Globus pallidus (tissue), 1 donor: ENCODE measurements at places on chromosomes 16 and 17.
A peak's percentile ranks its signal among the peaks of the same experiment; 100 is the strongest.

- no peak for DNase-seq
Observed at GRCh38 chr16:56408379-56409098, 16.8 kb downstream of the AMFR start.

GRCh38 chr17:79628861-79629547 is 18.2 kb upstream of the RBFOX3 start:
- no peak for DNase-seq

DNA sequence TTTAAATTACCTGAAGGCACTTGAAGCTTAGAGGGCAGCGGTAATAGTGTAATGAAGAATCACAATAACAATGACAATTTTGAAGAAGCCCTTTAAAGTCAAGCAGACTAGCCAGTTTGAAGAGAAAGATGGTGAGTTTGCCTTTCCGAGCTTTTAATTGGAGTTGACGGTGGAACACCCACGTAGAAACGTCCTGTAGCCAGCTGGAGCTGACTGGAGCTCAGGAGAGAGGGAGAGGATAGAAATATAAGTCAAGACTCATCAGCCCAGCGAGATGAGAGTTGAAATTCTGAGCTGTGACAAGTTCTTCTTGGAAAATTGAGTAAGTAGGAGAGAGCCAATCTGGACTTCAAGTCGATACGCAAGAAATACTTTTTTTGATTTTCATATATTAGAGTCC is 91.7 kb upstream of the CACNG3 start:
- no peak for DNase-seq

GRCh38 chr17:76274112-76274956 is 9.2 kb downstream of the UBALD2 start:
- no peak for DNase-seq

DNA sequence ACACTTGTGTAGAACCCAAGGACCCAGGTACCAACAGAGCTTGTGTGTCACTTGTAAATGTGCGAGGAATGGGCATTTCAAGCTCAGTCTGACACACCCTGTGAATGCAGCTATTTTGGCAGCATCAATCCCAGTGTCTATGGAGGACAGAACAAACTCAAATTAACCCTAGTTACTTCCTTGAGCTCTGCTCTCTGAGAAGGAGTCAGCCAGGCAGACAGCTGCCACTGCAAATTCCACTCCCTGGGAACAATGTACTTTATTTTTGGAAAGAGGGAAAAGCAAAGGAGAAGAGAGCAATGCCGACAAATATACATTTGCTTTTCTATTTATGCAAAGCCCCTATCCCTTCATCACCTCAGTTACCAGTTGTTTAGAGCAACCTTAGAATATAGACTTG is 48.4 kb upstream of the NOG start:
- no peak for DNase-seq

GRCh38 chr17:14756479-14756878 is 455.6 kb downstream of the HS3ST3B1 start:
- DNase-seq: no peak

- DNase-seq: no peak
Observed at GRCh38 chr17:78993241-78993956, 13.7 kb upstream of the LGALS3BP start.

GRCh38 chr16:51072591-51072990 is 78.5 kb downstream of the SALL1 start:
- DNase-seq: no peak

- no peak for DNase-seq
Observed at GRCh38 chr16:87192452-87193073, 124.6 kb downstream of the C16orf95 start.

DNA sequence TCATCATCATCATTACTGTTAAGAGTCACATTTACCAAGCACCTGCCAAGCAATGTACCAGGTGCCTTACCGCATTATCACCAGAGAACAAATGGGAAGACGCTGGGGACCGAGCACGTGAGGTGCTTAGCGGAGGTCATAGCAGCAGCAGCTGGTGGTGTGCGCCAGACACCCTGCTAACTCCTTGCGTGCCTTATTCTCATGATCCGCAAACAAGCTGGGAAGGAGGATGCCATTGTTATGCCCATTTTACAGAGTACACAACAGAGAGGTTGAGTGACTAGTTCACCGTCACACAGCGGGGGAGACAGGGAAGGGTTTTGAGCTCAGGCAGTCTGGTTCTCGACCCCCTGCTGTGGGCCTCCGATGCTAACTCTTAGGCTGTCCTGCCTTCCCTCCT is 7.3 kb downstream of the ATP2A3 start:
- no peak for DNase-seq

GRCh38 chr17:19238167-19238505 is 970 bp downstream of the EPN2 start:
- DNase-seq: no peak

DNA sequence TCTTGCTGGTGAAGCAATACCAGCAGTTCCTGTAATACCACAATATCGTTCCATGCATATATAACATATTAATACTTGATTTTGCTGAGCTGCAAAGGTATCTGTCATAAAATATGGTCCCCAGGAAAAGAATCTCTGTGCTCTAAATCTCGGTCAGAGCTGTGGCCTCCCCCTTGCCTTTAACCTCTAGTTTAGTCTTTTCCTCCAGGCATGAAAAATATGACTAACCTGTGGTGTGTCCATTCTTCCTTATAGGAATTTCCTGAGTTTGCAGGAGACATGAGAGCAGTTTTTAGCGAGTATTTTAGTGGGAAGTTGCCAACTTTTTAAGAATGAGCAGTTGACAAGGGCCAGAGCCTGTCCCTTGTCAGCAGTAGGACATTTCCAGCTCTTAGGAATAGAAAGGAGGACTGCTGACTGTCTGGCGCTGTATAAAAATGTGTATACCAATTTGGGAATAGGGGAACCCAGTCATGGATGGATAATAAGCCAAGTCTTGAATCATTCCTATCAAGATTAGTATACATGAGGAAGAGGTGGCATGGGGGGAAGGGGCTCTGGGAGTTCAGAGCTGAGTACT is 8.7 kb downstream of the ATXN1L start:
- DNase-seq: no peak

- DNase-seq: no peak
Observed at GRCh38 chr17:36939052-36939801, 2.0 kb downstream of the LHX1 start.

GRCh38 chr17:77281122-77281903 is 140.5 kb downstream of the SEC14L1 start:
- DNase-seq: no peak

DNA sequence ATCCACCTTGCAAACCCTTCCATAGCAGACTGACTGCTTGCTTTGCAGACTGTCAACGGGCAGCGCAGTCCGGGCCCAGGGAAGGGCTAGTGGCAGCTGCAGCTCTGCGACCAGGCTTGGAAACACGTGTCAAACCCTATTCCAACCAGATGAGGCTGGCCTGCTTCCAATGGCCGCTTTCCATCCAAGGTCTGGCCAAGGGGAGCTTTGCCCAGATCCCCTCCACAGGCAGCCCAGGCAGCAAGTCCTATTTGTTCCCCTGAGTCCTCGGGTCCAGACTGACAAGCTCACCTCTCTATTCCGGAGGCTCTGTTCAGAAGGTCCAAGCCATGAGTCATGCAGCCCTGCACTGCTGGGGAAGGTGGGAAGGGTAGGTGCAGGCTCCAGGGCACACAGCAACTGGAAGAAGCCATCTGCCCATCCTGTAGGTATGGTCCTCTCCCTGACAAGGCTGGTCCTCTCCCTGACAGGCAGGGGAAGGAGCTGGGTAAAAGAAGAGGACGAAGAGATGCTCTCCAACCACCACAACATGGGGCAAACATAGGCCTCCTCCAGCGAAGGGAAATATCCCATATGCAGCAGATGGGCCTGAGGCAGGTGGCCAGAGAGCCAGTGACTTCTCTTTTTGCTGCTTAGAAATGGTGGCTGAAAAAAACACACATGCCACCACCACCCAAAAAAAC is 22.6 kb upstream of the AXIN2 start:
- DNase-seq: peak; percentile 24

GRCh38 chr16:87713451-87714229 is 52.1 kb downstream of the KLHDC4 start:
- no peak for DNase-seq

- no peak for DNase-seq
Observed at GRCh38 chr17:57924677-57925076, 30.5 kb downstream of the CUEDC1 start.

DNA sequence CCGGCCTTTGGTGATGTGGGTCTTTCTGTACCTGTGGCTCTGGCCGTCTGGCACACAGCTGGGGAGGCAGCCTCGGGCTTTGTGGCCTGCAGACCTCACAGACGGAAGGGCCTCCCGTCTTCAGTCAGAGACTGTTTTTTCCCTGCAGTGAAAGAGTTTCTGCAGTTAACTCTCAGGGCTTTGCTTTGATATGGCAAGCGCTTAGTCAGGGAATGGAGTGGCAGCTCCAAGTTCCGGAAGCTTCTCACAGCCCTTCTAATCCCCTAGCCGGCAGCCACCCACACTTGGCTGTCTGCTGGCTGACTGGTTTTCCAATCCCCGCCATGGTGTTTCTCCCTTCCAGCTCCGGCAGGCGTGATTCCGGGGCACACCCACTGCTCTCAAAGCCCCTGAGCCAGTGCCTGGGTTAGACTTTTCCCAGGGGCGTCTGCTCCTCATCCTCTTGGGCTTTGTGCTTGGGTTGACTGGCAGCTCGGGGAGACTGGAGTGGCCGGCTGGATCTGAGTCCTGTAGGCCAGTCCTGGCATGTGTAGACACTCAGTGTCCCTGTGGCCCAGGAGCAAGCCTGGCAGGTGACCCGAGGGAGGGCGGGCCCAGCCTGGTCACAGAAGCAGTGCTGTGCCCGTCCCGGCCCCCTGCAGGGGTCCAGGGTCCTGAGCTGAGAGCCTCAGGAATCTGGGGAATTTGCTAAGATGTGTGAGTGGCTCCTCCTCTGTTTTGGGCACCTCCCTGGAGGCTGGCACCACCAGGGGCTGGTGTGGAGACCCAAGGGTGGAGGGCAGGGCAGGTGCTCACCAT is 29.9 kb downstream of the BAIAP2 start:
- DNase-seq: no peak

- no peak for DNase-seq
Observed at GRCh38 chr16:79317521-79317920, 283.0 kb downstream of the MAF start.

DNA sequence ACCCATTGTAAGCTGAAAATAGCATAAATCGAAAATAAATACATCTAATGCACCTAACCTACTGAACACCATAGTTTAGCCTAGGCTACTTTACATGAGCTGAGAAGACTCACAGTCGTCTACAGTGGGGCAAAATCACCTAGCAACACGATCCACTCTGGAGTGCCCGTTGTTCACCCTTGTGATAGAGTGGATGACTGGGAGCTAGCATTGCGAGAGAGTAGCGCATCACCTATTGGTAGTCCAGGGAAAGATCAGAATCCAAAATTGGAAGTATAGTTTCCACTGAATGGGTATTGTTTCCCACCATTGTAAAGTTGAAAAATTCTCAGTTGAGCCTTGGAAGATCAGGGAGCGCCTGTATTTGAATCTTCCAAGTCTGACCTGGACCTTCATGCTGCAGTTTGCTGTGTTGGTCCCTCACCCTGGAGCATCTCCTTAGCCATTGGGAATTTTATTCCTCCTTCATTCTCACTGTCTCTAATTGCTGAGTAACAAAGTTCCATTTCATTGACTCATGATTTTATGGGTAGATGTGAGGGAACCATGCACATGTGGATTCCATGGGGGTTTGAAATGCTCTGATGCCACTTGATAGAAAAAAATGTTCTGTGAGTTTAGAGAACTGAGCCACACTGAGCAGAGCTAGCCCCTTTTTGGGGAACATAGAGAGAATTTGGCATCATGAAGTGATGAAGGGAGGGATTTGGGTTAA is 19.6 kb downstream of the AKAP1 start:
- DNase-seq: no peak

DNA sequence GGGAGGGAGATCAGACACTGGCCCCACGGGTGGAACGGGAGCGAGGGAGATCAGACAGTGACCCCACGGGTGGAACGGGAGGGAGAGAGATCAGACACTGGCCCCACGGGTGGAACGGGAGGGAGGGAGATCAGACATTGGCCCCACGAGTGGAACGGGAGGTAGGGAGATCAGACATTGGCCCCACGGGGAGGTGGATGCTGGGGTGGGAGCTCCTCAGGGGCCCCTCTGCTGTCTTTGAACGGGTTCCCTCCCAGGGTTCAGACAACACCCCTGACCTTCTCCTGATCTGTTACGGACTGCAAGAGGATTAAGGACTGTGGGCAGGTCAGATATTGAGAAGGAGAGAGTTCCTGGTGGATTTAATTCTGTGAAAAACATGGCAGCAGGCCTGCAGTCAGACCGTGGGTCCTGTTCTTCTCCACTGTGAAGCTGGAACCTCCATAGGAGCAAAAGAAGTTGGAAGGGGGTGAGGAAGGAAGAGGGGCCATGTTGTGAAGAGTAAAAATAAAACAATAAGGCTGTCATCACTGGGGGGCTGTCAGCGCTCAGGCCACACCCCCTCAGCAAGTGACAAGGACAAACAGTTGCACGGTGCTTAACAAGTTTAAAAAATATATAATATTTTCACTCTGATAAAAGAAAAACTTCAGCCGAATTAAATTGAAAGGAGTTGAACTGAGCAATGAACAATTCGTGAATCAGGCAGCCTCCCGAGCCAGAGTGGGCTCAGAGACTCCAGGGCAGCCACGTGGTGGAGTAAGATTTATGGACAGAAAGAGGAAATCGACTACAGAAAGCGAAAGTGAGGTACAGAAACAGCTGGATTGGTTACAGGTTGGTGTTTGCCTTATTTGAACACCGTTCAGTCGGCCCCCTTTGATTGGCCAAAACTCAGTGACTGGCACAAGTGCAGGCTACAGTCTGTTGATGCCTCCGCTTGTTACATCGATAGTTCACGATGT is 348.7 kb upstream of the TNRC6C start:
- DNase-seq: no peak

GRCh38 chr17:1789936-1790335 is 28.1 kb downstream of the SERPINF1 start:
- DNase-seq: no peak

DNA sequence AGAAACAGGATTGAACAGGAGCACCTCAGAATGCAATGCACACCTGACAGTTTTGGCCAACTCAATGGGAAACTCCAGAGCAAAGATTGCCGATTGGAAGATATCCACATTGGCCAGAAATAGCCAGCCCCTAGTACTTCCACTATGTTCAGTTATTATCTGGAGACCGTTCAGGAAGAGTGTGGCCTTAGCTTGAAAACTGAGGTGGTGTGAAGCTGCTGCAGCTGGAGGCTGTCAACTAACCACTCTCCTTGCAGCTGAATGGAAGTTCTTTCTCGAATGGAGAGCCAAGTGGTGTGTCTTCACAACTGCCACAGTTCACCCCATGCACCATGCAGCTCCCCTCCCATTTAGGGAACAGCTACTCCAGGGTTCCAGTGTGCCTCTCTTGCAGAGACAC is 61.9 kb upstream of the DHX40 start:
- no peak for DNase-seq

- no peak for DNase-seq
Observed at GRCh38 chr17:48144976-48145798, 37.6 kb downstream of the SNX11 start.
